ENCODE measurements at places on chromosomes 7 and 10. TPM values are rescaled to one million over a fixed set of nuclear protein-coding genes. Genes with fewer than 3 reads are reported as not detected.

DNA sequence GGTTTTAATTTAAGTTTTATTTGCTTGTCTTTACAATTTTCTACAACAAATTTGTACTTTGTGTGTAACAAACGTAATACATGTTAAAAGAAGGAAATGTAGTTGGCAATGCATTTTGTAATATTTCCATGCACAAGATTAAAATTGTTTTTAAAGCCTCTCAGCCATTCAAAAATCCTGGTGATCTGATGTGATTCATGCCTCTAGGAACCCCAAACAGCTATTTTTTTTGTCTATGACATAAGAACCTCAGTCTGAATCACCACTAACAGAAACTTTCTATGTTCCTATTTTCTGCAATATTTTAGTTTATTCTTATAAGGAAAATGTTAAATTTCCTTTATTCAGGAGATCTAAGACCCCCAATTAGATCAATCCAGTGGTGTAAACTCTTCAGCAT is 183.1 kb upstream of the YAE1 start:
- no peak for DNase-seq

DNA sequence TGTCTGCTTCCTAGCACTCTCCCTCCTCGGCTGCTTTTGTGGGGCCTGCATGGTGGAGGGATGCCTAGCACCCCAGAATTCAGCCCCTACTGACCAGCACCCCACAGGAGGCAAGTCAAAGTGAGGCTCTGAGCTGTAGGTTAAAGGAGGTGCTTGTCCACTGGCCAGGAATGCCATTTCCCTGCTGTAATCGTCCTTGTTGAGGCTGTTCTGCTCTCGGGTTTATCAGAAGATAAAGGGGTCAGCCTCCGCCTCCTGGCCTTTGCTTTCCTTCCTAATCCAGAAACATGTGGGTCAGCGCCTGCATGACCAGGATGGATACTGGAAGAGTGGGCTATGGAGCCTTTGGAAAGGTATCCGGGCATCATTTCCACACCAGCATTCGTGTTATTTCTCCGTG is 98.9 kb downstream of the MKI67 start:
- no peak for DNase-seq

DNA sequence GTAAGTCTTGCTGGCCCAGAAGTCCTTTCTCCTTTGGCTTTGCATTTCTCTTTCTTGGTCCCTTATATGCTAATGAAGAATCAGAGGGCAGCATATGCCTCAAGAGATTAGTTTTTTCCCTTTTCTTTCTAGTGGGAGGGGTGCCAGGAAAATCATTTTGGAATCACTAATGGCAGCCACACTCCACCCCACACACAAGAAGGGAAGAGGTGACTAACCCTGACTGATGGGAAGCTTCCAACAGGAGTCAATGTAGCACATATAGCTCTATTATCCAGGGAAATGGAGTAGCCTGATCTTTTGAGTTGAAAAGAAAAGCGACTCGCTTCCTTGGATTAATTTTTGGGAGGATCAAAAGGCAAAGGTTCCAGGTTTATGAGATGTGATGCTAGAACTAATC is 225.3 kb downstream of the KIF20B start:
- DNase-seq = no peak

DNA sequence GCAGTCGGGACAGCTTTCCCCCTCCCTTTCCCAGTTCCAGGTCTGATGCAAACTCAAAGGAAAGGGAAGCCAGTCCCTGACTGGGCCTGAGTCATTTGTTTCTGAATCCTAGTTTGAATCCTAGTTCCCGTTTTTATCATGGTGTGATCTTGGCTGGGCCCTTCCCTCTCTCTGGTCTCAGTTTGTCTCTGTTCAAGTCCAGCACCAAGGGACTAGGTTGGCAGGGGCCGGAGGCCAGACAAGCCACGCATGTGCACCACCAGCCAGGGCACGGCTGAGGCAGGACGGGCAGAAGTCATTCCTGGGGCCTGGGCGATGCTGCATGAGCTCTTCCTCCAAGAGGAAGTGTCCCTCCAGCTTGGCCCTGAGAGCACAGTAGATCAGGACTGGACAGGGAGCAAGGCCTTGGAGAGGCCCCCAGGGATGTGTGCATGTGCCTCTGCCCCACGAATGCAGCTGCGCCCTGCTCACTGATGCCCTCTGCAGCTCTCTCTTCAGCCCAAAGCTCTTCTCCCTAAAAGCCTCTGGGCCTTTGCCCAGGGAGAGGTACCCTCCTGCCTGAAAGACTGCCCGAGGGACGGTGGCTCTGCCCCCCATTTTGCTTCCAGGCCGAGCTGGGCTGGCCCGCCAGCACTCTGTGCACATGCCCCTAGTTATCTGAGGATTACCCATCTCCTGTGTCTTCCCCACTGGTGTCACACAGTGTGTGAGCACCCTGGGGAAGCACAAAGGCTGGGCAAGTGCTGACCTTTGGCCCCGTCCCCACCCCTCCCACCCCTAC is 86.7 kb downstream of the ZMIZ1 start:
- DNase-seq = no peak

DNA sequence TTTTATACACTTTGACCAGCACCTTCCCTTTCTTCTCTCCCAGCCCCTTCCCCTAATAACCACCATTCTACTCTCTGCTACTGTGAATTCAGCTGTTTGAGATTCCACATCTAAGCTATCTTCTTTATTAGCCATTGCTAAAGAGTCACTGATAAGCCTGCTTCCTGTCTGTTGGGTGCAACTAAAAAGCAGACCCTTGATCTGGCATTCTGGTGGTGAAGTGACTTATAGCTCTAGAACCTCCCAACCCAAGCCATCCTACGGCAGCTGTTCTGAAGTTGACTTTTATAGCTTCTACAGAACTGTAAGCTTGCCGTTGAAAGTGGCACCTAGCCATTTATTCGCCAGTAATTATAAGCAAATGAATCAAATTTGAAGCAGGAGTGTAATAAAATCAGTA is 105.6 kb downstream of the AHR start:
- DNase-seq = no peak

DNA sequence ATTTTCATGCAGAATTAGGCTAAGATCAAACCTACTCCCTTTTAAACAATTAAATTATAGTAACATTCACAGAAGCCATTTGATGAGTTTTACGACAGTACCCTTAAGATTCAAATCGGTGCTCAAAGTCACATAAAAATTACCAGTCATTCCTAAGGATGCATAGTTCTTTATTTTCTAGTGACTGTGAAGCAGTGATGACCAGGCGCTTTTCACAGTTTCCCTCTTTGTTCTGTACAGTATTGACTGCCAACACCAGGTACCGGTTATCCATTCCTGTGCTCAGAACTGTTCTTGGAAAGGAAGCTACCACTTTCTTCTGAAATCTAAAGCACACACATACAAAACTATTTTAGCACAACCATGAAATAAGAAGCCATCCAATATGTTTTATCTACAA is 1.9 kb downstream of the DNA2 start:
- no peak for DNase-seq

The SPDYE18 gene
- 0.93 TPM for total RNA-seq

The HOXA11 gene
- total RNA-seq = not detected

The PDK4 gene
- 21.0 TPM for total RNA-seq

The ATP6V1F gene
- total RNA-seq = 119 TPM

Measured in progenitor cell of endocrine pancreas (in vitro differentiated cells).